Activated naive CD4-positive, alpha-beta T cell treated with anti-CD3 and anti-CD28 coated beads, Interleukin-2, amount 50 U/mL, for 16 hours (primary cell): ENCODE measurements at places on chromosomes 5 and 9.

GRCh38 chr5:20023686-20024180, 35.7 kb upstream of the CDH18 start:
- no peak for DNase-seq

DNA sequence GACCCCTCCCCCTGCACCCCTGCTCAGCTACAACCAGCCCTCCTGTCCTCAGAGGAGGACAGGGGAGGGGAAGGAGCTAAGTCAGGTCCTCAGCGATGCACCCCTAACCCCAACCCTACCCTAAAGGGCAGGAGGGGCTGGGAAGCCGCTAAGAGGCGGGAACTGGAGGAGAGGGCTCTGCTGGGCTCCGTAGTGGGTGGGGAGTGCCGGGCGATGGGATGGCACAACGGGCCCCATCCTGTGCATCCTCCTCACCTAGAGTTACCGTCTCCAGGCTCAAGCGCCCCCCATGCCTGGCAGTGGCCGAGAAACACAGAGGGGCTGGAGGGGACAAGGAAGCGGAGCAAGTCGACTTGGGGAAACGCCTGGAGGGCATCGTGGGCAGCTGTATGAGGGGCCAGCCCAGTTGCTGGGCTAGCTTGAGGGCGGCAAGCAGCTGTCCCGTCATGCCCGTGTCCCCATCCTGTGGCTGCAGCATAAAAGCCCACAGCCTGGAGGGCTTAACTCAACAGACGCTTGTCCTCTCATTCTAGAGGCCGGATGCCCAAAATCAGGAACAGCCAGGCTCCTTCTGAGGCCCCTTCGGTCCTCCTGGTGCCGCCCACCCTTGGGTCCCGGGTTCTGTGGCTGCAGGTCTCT, 23.0 kb upstream of the UBAC1 start:
- DNase-seq: no peak

DNA sequence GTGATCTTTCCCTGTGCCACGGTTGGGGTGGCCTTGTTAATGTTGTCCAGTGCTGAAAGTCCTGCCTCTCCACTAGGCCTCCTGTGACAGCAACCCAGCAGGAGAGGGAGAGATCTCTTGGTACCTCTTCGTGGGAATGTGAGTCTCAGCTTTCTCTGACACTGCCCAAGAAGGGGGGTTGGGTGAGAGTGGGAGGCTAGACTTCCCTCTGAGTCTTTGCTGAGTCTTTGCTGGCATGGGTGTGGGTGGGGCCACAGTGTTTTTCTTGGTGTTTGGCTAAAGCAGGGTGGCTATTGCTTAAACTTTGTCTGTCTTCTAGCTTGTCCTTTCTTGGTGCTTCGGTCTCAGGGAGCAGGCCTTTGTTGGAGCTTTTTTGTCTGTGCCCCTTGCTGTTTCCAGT, 145.6 kb downstream of the GNA14 start:
- DNase-seq: no peak

DNA sequence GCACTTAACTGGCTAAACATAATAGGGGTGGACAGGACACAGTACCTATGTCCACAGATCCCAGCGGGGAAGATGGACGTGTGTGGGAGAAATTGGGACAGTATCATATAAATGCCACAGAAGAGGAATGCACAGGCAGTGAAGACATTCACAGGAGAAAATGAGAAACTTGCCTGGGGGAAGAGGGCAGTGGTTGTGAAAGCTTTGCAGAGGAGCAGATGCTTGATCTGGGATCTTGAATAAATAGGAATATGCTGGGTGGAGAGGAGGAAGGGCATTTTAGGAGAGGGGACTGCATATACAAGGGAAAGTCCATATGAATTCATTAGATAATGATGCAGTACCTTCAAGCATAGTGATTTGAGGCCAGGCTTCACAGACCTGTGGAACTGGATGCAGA, 13.6 kb downstream of the TMEM268 start:
- no peak for DNase-seq

- DNase-seq: no peak
Observed at GRCh38 chr9:69658987-69659675, 13.0 kb downstream of the APBA1 start.

GRCh38 chr5:1330146-1330846, 14.6 kb downstream of the CLPTM1L start:
- no peak for DNase-seq

- DNase-seq: no peak
Observed at GRCh38 chr9:113989017-113989713, 88.9 kb downstream of the AMBP start.

- DNase-seq: no peak
Observed at GRCh38 chr5:29894668-29895067, 1298.8 kb upstream of the CDH6 start.

- DNase-seq: no peak
Observed at GRCh38 chr5:33091571-33092363, 349.0 kb upstream of the TARS1 start.

- no peak for DNase-seq
Observed at GRCh38 chr9:28082671-28083070, 509.4 kb upstream of the C9orf72 start.

DNA sequence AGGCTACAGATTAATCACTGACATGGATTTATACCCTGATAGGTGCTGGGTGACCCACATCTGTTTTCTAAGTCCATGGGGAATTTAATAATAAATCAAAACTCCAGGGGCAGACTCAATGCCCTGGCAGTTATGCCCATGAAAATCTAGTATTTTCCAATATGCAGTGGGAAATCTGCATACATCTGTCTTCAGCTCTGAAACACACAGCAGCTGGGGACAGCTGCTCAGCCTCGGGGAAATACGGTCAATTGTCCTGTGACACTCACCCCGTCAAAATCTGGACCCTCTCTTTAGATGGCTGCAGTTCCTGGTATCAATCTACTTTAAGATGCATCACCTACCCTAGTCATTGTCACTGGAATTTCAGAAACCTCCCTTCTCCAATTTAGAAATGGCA, 12.7 kb upstream of the C1QTNF3 start:
- DNase-seq: no peak

- no peak for DNase-seq
Observed at GRCh38 chr5:58286741-58287140, 173.1 kb downstream of the PLK2 start.

DNA sequence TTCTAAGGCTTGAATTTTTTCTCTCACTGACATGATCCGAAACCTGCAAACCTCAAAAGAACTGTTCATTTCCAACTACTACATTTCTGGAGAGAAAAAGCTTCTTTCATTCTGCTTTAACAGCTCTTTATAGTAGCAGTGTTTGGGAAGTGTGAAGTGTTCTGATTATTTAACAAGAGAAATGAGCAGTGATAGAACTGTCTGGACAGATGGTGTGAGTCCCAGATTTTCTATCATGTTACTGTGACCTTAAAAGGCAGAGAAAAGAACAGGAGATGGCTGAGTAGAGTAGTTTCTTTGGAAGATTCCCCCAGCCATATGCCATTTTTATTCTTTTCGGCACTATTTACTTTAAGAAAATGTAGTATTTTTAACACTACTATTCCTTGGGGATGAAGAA, 41.3 kb upstream of the TAL2 start:
- no peak for DNase-seq

- DNase-seq: no peak
Observed at GRCh38 chr9:88933607-88934379, 57.5 kb upstream of the S1PR3 start.

- DNase-seq: no peak
Observed at GRCh38 chr5:177528631-177529030, 11.9 kb upstream of the DDX41 start.

DNA sequence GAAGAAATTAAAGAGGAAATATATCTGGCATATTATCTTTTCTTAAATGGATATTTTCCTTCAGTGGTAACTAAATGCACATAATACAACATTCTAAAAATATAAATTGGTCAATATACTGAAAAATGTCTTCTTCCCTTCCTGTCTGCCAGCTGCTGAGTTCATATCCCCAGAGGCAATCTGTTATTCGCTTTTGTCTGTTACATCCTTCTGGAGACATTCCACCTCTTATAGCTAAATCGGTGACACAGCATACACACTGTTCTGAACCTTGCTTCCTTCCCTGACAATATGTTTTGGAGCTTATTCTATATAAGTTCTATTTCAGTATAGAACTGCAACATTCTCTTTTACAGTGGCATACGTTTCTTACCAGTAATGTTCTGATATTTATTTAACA, 147.8 kb downstream of the TENT4A start:
- no peak for DNase-seq
